ENCODE measurements at places on chromosomes 5 and 9.

DNA sequence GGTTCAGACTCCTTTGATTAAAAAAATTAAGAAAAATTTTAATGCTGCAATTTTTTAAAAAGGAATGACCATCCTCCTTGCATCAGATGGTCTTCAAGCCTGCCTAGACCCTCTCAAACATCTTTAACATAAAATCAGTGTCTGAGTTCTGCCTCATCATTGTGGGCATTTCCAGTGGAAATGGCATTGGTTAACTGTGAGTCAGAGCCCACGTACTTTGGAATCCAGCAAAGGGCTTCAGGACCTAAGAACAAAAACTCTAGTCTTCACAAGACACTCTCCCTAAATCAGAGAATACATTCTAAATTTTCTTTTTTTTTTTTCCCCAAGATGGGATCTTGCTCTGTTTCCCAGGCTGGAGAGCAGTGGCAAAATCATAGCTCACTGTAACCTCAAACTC, 9.4 kb upstream of the C5orf15 start:
- DNase-seq, result no peak

GRCh38 chr9:91302831-91303230, 58.9 kb downstream of the AUH start:
- no peak for DNase-seq

GRCh38 chr5:5046680-5047502, 93.2 kb upstream of the ADAMTS16 start:
- DNase-seq, result no peak

DNA sequence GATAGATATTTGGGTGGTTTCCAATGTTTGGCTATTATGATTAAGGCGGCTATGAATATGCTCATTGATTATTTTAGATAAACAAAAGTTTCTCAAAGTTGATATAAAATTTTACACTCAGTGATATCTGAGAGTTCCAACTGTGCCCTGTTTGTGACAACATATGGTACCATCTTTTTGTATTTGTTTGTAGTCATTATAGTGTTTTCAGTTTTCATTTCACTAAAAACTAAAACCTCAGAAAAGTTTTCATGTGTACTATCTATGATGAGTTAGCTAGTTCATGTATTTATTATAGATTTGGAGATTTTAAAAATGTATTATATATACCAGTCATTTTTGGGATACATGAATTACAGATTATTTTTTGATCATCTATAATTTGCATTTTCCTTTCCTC, 1111.4 kb downstream of the CDH18 start:
- DNase-seq, result no peak

DNA sequence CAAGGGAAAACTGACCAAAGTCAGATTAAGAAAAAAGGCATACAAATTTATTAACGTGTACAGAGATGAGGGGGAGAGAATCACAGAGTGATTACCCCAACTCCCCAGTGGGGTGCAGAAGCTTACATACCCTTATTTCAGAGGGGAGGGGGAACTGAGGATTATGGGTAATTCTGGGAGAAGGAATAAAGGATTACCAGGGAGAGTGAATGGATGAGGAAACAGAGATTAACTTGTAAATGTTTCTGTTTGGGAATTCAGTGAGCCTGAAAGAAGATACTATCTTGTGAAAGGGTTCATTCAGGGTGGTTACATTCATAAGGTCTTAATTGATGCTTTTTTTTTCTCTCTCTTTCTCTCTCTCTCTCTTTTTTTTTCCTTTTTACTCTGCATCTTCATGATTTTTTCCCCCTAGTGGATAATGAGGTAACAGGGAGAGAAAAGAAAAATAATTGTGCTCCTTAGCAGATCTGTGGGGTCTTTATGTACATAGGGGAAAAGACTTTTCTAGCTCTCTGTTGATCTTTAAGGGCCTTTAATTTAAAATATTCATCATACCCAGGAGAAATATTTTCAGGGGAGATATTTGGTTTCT, 49.4 kb downstream of the TARS1 start:
- DNase-seq, result no peak

GRCh38 chr9:130106860-130107233, 53.1 kb downstream of the GPR107 start:
- no peak for DNase-seq

DNA sequence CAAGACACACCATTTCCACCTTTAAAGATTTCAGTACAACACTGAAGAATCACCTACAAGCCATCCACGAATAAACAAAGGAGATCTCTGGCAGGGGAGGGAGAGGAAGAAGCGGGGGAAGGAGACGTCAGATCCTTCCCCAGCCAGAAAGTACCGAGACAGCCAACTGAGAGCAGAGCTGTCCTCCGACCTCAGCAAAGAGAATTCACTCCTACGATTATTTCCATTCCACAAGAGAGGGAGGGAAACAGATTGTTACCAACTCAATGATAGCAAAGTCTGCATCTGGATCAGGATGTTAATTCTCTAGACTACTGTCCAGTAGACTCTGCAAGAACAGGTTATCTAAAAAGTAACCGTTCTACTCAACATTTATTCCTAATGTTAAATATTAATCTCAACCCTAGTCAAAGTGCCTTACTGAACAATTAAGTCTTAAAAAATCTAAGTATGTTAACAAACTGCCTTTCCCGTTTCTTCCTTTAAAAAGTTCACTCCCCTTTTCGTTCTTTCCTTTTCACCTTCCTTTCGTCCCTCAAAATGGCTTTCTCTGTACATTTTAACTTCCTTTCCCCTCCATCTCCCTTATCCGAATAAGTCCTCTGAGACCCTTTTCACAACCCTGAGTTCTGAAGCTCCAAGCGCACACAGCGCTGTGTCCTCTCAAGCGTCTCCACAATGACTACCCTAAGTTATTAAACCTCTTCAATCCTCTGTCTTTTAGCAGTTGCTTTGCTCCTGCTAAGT, 1.4 kb downstream of the CHD1 start:
- no peak for DNase-seq

DNA sequence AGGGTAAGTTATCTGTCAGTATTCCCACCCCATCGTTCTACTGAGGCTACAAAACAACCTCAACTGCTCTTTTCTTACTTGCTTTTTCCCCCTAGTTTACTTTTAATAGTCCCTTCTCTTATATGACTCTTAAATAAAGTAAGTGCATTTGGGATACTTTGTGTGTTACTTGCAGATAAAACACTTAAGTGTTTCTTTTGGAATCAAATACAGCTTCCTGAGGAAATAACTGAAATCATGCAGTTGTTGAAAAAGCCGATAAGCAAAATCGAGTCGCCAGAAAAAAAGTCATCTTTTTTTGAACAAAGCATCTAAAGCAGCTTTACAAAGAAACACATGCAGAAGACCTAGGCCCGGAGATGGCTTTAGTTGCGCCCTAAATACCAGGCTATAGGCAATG, 53.5 kb upstream of the EPB41L4A start:
- DNase-seq, result no peak

DNA sequence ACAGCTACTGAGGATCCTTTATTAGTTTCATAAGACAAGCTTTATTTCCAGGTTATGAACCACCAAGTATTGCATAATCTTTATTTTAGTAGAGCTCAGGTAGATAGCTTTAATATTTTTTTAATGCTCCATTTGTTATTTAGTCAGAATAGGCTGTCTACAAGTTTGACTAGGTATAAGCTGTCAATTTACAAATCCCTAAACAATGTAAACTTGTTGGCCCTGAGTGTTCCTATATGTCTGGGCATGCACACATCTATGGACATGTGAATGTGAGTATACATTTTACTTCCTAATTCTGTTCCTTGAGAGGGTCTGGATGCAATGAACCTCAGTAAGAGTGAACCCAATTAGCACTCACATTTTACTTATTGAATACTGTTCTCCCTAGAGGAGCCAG, 722.2 kb upstream of the PTPRD start:
- no peak for DNase-seq

GRCh38 chr5:113512341-113512740, 1.2 kb upstream of the YTHDC2 start:
- no peak for DNase-seq

GRCh38 chr9:5552301-5552700, 42.0 kb downstream of the PDCD1LG2 start:
- no peak for DNase-seq

DNA sequence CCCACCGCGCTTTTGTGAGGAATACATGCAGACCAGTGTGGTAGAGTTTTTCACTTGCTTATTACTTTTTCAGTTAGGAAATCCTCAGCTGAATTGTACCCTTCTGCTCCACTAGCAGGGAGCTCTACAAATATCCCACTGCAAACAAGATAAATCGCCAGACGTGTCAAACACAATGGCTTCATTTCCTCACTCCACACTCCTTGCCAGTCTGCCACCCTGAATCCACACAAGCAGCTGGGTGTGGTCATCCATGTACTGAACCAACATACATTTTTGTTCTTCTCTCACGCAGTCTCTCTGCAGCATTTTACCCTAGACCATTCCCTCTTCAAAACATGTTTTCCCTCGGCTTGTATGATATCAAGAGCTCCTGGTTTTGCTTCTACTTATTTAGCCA, 3.7 kb upstream of the ROR2 start:
- DNase-seq, result no peak

- DNase-seq, result no peak
Measured at GRCh38 chr5:75265731-75266130, 29.1 kb upstream of the ANKRD31 start.

DNA sequence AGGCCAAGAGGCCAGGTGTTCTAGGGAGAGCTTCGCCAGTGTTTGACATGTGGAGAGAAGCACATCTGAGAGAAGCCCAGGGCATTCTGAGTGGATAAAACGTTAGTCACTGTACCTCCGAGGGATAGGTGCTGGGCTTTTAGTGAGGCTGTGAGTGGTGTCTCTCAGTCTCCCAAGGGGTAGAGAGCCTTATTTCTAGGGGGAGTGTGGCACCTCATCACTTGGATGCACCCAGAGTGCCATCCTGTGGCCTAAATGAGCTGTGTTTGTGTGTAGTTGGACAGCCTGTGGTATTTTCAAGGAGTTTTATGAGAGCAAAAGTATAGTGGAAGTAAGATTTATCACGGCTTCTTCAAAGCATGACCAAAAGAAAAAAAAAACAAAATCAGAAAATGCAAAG, 1046.9 kb upstream of the WWC1 start:
- DNase-seq, result no peak

DNA sequence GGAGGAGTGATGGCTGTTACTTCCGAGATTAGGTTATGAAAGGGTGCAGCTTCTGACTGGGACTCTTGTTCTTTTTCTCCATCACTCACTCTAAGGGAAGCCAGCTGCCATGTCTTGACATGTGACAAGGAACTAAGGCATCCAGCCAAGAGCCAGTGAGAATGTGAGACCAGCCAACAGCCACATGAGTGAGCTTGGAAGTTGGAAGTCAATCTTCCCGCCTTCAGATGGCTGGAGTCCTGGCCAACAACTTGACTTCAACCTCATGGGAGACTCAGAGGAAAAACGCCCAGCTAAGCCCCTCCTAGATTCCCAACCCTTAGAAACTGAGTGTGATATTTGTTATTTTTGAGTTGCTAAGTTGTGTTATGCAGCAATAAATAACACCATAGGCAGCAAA, 201.1 kb downstream of the SNX18 start:
- DNase-seq, result no peak

DNA sequence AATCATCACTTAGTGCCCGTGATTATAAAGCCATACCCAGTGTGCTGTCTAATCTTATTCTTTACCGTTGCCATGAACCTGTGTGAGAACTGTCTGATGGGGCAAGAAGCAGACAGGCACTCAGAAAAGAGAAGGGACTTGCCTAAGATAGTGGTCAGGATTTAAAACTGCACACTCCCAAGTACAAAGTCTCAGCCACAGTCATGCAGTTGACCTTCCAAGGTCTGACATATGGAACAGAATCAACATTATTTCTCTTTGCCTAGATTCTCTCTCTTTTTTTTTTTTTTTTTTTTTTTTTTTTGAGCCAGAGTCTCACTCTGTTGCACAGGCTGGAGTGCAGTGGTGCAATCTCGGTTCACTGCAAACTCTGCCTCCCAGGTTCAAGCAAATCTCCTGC, 1.9 kb upstream of the PPP2CA start:
- no peak for DNase-seq

DNA sequence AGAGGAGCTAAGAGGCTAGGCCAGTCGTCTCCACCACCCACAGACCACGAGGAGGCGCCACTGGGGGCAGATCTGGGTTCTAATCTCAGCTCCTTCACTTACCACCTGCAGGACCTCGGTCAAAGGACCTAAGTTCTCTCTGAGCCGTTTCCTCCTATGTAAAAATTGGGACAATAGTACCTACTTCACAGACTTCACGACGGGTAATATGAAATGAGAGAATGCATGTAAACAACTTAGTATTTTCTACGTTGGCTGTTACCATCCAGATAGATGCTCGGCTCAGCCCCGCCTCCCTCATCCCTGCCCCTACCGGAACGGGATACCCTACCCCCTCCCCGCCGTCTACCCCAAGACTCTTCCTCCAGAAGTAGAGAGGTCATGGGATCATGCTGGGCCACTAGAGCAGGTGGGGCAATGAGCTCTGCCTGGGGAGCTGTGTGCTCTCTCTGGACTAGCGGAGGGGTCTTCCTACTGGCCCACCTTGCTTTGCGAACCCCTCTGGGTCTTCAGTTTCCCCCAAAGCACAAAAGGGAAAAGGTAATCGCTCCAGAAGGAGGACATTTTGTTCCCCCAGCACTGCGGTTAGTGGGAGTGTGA, 541 bp downstream of the GNPDA1 start:
- DNase-seq, result no peak

DNA sequence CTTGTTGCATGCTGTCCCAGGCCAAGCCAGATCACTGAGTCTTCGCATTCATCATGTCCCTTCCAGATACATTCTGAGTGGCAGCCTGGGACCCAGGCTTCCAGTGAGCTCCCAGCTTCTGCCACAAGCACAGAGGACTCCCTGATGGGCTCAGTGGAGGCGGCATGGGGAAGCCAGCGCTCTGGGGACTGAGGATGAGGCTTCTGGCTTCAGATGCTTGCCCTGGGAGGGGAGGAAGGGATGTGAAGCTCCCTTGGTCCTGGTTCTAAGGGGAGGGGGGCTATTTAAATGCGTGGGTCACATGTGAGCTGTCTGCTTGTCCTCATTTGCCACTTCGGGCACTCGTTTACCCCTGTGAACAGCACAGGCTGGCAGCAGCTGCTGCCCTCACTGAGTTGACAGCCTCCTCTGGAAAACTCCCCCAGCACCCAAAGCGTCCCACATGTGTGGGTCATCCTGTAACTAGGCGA, 174.0 kb downstream of the NR3C1 start:
- DNase-seq, result no peak
